Cardiac septum (tissue), 1 donor: ENCODE measurements at places on chromosomes 7 and 10.

DNA sequence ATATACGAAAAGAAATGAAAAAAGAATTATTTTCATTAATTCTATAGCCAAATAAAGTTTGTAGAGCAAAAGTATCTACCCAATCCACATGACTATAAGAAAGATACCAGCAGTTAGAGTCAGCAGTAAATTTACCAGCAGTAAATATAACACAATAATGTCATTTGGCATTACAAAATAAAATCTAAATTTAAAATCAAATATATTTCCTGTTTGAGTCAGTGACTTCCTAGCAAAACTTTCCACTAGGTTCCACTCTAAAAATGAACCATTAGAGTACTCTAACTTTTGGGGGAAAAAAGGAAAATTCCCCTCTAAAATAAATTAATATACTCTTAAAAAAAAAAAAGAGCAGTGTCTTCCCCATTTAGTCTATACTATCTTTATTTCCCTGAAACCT, 144.8 kb downstream of the CPEB3 start:
- no peak for DNase-seq

GRCh38 chr7:11427686-11428273, 404.2 kb downstream of the THSD7A start:
- no peak for DNase-seq

- DNase-seq, result no peak
These were observed 193.4 kb upstream of the STEAP4 start for GRCh38 chr7:88500131-88500530.

DNA sequence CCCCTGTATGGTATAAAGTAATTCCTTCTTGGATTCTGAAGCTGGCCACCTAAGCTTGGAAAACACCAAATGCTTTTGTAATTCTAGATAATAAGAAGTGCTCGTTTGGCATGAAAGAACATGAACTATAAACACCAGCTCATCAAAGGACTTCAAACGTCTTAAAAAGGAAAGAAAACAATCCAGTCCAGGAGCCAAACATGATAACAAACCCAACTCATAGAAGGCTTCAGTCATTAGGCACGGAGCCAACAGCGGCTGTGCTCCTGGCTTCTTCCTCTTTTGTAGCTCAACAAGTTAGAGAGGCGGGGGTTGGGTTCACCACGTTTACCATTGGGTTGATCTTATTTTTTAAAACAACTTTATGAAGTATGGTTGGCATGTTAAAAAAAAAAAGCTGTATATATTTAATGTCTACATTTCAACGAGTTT, 56.4 kb upstream of the ECHDC3 start:
- DNase-seq, result no peak

GRCh38 chr7:116083796-116084195, 53.2 kb upstream of the TFEC start:
- no peak for DNase-seq
